ENCODE measurements at places on chromosomes 3 and 15.

- H3K36me3 ChIP-seq, result no peaks in the 10 kb centered on the region
- no peaks in the 10 kb centered on the region for H3K27me3 ChIP-seq
- H3K27ac ChIP-seq, result no peak overlapping the region
Measured at GRCh38 chr3:19455546-19455945, 307.2 kb downstream of the KCNH8 start.

GRCh38 chr3:33439546-33440327 lies 468 bp downstream of the UBP1 start:
- H3K4me1 ChIP-seq, result peaks cover 14% of the 10 kb centered on the region
- DNase-seq, result peak; percentile 13
- H3K27me3 ChIP-seq, result no peaks in the 10 kb centered on the region
- peak overlapping the region; percentile 85 for H3K4me3 ChIP-seq
- H3K36me3 ChIP-seq, result no peaks in the 10 kb centered on the region
- peak overlapping the region; percentile 81 for H3K27ac ChIP-seq

GRCh38 chr3:58143417-58144055 lies 67.2 kb downstream of the DNASE1L3 start:
- H3K4me1 ChIP-seq, result no peaks in the 10 kb centered on the region
- DNase-seq, result no peak
- peaks cover 88% of the 10 kb centered on the region for H3K36me3 ChIP-seq
- no peak overlapping the region for H3K27ac ChIP-seq
- H3K4me3 ChIP-seq, result no peak overlapping the region
- H3K27me3 ChIP-seq, result no peaks in the 10 kb centered on the region

DNA sequence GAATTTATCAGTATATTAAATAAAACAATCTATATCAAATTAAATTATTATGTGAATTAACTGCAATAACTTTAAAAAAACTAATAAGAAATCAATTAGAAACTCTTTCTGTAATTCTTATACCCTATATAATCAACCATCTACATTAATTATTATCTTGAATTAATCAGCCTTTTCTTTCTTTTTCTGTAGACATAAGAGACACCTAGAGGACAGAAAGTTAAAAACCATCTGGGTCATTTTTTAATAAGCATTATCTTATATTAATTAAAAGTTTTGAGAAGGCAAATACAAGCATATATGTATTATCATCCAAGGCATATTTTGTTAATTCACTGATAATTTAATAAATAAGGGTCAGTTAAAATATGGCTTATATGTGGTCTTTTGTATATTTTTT lies 24.2 kb upstream of the SLC25A26 start:
- H3K36me3 ChIP-seq, result no peaks in the 10 kb centered on the region
- H3K4me1 ChIP-seq, result no peaks in the 10 kb centered on the region
- peaks cover 6% of the 10 kb centered on the region for H3K27me3 ChIP-seq
- H3K27ac ChIP-seq, result no peak overlapping the region
- no peak overlapping the region for H3K4me3 ChIP-seq
- DNase-seq, result no peak

DNA sequence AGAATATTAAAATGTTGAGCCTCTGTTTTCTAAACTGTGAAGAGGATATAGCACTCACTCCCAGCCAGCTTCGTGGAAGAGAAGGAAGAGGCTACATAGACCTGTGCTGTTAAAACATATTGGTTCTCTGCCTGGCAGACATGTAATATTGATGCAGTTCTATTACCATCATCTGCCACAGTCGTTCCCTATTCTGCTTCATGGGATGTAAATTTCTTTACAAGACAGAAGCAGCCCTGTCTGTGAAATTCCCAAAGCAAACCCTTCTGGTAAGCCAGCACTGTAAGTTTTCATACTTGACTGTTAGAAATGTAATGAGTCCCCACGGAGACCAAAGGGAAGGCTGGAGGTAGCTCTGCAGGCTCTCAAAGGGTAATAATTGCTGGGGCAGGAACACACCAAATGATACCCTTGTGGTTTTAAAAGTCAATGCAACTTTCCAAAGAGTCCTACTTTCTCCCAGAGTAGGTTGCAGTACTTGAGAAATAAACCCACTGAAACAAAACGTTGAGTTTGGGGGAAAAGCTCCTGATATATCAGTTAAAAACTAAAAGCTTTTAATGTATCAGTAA lies 129.9 kb upstream of the HES1 start:
- no peak overlapping the region for H3K4me3 ChIP-seq
- H3K27me3 ChIP-seq, result peaks cover 30% of the 10 kb centered on the region
- H3K27ac ChIP-seq, result no peak overlapping the region
- DNase-seq, result no peak

DNA sequence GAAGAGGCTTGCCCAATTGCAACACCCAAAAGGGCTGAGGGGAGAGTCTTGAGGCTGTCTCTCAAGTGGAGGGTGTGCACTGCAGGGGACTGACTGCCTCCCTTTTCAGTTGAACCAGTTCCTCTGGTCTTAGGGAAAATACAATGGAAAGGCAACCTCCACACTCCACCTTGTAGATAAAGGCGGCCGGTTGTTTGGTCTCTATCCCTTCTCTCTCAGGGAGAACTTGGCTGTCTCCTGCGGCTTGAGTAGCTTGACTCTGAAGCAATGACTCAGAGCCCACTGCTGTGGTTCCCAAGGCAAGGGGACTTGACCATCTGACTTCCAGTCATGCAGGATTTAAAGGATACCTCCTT lies 143.2 kb upstream of the UMPS start:
- H3K4me1 ChIP-seq, result peaks cover 21% of the 10 kb centered on the region
- H3K36me3 ChIP-seq, result no peaks in the 10 kb centered on the region
- no peak overlapping the region for H3K27ac ChIP-seq
- no peaks in the 10 kb centered on the region for H3K27me3 ChIP-seq

- peaks cover 46% of the 10 kb centered on the region for H3K27me3 ChIP-seq
- peaks cover 9% of the 10 kb centered on the region for H3K4me1 ChIP-seq
- no peaks in the 10 kb centered on the region for H3K36me3 ChIP-seq
- no peak overlapping the region for H3K4me3 ChIP-seq
- DNase-seq, result no peak
Measured at GRCh38 chr15:59436774-59437141, 1.2 kb upstream of the FAM81A start.

DNA sequence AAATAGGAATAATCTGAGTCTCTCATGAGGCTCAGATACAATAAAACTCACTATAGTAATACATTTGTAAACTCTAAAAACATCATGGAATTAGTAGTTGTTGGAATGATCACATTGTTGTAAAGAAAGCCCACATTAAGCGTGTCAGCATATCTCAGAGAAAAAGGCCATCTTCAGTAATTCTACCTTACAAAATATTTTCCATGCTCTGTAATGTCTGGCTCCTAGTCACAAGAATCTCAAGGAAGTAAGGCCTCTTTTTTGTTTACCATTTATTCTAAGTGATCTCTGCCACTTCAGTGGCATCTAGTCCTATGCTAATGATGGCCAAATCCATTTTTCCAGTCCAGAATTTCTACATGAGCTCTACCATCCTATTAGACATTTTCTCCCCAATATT lies 240.2 kb upstream of the ZNF717 start:
- no peaks in the 10 kb centered on the region for H3K36me3 ChIP-seq
- H3K4me1 ChIP-seq, result no peaks in the 10 kb centered on the region
- H3K27ac ChIP-seq, result no peak overlapping the region
- H3K4me3 ChIP-seq, result no peak overlapping the region

DNA sequence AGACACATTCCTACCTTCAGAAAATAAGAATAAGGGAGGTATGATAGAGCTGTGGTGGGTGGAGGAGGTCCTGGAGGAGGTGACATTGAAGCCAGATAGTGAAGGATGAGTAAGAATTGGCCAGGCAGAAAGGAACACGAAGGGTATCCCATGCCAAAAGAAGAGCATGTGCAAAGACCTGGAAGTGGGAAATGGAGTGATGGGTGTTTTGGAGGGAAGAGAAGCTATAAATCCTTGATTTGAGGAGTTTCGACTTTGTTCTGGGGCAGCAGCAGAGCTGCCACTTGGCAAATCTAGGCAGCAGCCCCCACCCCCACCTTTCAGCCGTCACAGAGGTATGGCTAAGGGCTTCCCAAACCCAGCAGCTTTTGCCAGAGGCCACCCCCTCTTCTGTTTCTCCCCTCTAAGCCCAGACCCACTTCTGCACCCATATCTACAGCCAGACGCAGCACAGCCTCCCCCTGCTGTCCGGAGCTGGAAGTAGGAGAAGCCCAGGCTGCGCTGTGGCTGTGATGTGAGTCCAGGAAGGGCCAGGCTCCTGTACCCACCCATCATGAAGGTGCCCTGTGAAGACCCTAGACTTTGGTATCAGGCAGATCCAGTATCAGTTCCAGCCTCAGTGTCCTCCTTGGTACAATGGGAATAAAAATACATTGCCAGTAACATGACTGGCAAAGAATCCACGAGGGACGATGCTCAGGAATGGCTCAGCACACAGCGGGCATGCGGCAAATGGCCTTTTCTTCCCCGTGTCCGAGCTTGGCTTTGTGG lies 188.7 kb upstream of the LINGO1 start:
- no peaks in the 10 kb centered on the region for H3K4me1 ChIP-seq
- DNase-seq, result peak; percentile 27
- no peak overlapping the region for H3K27ac ChIP-seq
- no peaks in the 10 kb centered on the region for H3K36me3 ChIP-seq
- H3K27me3 ChIP-seq, result peaks cover 43% of the 10 kb centered on the region

DNA sequence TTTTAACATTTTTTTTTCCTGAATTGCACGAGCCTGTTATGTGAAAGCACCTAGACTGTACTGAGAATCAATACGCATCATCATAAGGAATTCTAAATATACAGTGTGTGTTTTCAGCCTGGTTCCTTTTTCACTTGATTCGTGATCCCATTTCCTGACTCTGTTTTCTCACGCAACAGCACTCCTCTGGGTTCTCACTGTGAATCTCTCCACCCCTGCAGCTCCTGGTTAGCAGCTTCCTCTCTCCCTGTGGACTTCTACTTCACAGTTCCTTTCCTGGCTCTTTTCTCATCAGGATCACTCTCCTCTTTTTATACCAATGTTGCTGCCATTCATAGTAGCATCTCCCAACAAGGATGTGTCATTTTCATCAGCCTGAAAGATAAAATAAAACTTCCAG lies 297.2 kb downstream of the CADM2 start:
- no peak overlapping the region for H3K27ac ChIP-seq
- H3K4me3 ChIP-seq, result no peak overlapping the region
- no peaks in the 10 kb centered on the region for H3K4me1 ChIP-seq
- DNase-seq, result no peak
- H3K36me3 ChIP-seq, result no peaks in the 10 kb centered on the region
- no peaks in the 10 kb centered on the region for H3K27me3 ChIP-seq

- no peak overlapping the region for H3K4me3 ChIP-seq
- H3K36me3 ChIP-seq, result no peaks in the 10 kb centered on the region
- H3K27me3 ChIP-seq, result no peaks in the 10 kb centered on the region
- DNase-seq, result no peak
Measured at GRCh38 chr3:127120851-127121647, 71.9 kb upstream of the PRR23E start.

DNA sequence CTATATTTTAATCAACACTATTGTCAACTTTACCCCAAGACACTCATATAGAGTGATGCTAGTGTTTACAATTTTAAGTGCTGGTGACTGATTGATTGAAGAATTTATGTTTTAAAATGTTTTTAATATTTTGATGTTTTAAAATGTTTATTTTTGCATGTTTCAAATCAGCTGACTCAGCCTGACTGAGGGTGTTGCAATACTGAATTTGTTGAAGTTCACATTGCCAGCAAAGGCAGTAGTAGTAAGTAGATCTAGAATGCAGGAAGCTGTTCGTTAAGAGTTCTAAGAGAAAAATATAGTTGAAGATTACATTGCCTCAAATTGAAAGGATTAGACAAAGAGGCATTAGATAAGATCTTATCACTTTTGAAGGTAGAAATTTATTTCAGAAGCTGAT lies 977.6 kb downstream of the IGSF11 start:
- H3K27me3 ChIP-seq, result no peaks in the 10 kb centered on the region
- H3K36me3 ChIP-seq, result no peaks in the 10 kb centered on the region
- H3K4me3 ChIP-seq, result no peak overlapping the region
- no peak overlapping the region for H3K27ac ChIP-seq
- no peak for DNase-seq
- H3K4me1 ChIP-seq, result no peaks in the 10 kb centered on the region

DNA sequence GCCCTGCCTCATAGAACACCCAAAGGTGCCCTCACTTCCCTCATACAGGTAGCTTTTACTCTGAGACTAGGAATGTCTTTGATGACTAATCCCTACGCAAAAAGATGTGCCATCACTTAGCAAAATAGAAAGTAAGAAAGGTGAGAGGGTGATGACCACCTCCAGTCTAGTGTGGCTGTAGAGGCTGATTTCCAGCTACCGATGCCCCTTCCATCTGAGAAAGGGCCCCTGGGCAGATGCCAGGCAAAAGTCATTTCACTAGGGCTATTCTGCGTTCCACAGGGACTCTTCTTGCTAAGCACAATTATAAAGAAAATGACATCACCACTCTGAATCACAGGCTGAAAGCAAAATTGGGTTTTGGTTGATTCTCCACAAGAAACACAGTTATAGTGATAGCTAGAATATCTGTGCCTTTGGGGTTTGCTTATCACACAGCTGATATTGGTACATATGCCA lies 77.4 kb downstream of the RBPMS2 start:
- no peaks in the 10 kb centered on the region for H3K36me3 ChIP-seq
- no peak overlapping the region for H3K27ac ChIP-seq
- no peak overlapping the region for H3K4me3 ChIP-seq
- no peaks in the 10 kb centered on the region for H3K27me3 ChIP-seq
- peaks cover 56% of the 10 kb centered on the region for H3K4me1 ChIP-seq

DNA sequence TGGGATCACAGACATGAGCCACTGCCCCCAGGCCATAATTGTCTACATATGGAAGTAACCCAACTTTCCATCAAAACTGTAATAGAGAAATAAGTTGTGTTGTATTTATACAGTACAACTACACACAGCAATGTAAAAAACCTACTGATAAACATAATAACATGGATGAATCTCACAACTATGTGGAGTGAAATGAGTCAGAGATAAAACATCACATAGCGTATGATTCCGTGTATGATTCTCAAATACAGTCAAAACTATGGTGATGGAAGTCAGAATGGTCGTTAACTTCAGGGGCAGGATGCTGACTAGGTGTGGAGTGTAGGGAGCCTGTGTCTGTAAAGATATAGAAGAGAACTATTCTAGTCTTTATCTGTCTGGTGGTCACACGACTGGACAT lies 332.7 kb upstream of the SLCO3A1 start:
- H3K4me3 ChIP-seq, result no peak overlapping the region
- no peaks in the 10 kb centered on the region for H3K27me3 ChIP-seq
- H3K4me1 ChIP-seq, result peaks cover 29% of the 10 kb centered on the region
- H3K27ac ChIP-seq, result peak overlapping the region; percentile 54

GRCh38 chr15:60763688-60764087 lies 284.7 kb upstream of the ICE2 start:
- H3K4me3 ChIP-seq, result no peak overlapping the region
- H3K4me1 ChIP-seq, result peaks cover 24% of the 10 kb centered on the region
- DNase-seq, result no peak
- H3K27me3 ChIP-seq, result no peaks in the 10 kb centered on the region
- H3K36me3 ChIP-seq, result no peaks in the 10 kb centered on the region
- H3K27ac ChIP-seq, result no peak overlapping the region

DNA sequence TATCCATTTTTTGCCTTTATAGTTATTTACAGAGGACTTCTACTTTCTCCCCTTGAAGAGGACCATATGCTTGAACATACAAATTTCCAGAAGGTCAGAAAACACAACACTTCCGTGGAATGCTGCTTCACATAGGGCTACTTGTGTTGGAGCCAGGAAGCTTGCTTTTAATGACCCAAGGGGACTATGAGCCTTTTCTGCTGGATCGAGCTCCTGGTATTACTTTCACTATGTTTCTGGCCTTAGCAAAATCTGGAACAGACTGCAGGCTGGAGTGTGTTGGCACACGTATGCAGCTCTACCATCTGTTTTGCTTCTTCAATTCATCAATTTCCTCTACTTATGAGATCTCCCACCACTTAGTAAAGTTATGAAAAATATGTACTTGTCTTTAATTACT lies 69.3 kb upstream of the CBLB start:
- DNase-seq, result peak; percentile 46
- H3K27me3 ChIP-seq, result no peaks in the 10 kb centered on the region
- no peak overlapping the region for H3K27ac ChIP-seq
- peak overlapping the region; percentile 35 for H3K4me3 ChIP-seq
- H3K4me1 ChIP-seq, result peaks cover 4% of the 10 kb centered on the region

All from astrocyte (in vitro differentiated cells and primary cell).